ENCODE measurements at places on chromosomes 7 and 10. TPM values are rescaled to one million over a fixed set of nuclear protein-coding genes. Genes with fewer than 3 reads are reported as not detected.
A peak's percentile ranks its signal among the peaks of the same experiment; 100 is the strongest.

GRCh38 chr10:44982114-44982460, 3.5 kb upstream of the DEPP1 start:
- DNase-seq: no peak

GRCh38 chr10:33277135-33277536, 57.3 kb downstream of the NRP1 start:
- no peak for DNase-seq

- no peak for DNase-seq
Measured at GRCh38 chr7:115572111-115572510, 458.5 kb downstream of the TFEC start.

- peak; percentile 55 for DNase-seq
Measured at GRCh38 chr10:6721480-6721879, 141.4 kb upstream of the PRKCQ start.

DNA sequence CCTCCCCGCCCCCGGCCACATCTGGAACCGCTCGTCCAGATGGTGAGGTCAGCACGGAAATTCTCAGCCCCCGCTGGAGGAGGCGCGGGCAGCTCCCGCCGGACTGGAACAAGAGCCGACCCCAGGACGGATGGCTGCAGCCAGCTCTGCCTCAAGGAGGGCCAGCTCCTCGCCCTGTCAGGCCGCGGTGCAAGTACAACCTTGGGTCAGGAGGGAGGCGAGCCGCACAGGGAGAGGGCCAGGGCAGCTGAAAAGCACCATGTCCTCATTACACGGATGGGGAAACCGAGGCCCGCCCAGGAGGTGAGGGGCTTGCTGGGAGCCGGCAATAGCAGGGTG, 3.8 kb upstream of the GRIFIN start:
- no peak for DNase-seq

- no peak for DNase-seq
Measured at GRCh38 chr7:132764762-132765161, 188.5 kb upstream of the PLXNA4 start.

GRCh38 chr7:154910125-154910524, 92.8 kb downstream of the PAXIP1 start:
- DNase-seq: no peak

DNA sequence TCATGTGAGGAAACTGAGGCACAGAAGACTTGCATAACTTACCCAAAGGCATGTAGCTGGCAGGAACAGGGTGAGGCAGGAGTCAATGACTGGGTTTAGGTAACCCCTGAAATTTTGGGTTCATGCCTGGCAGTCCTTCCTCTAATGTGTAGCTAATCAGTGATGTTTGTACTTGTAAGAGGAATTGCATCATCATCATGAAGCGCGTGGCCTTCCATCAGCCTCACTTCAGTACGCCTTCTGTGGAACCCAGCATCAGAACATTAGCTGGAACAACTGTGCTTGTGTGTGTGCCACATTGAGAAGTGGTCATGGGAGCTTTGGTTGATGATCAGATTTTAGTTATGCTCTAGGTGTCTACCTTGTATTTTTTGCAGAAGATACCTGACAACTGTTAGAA, 18.2 kb upstream of the STMP1 start:
- DNase-seq: no peak

DNA sequence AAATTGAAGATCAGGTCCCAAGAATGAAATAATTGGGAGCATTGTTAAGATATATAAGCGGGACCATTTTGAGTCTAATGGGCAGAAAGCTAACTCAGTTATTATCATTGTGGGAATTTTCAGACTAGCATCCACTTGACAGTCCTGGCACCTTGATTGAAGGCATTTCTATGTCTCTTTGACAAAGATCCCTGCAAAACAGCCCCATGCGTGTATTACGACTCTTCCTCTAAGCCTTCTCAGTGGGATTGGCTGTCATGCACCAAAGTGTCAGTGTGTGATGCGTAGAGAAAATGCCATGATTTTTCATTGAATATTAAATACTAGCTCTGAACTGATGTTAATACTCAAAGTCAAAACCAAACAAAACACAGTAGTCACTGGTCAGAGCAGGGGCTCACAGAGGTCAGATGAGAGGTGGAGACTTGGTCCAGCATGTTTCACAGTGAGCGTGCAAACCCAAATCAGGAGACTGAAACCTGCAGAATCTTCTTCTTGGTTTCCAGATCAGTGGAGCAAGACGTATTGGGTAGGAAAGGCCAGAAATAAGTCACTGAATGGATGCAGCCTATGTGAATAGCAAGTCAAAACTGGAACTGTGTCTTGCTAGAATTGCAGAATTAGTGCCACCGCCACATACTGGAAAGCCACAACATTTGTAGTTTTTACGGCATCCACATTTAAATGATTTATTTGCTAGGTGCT, 303.6 kb upstream of the AKR1E2 start:
- no peak for DNase-seq

GRCh38 chr7:93226310-93226709, at the start of gene HEPACAM2:
TSS of gene HEPACAM2 (minus strand) at chr7:93226469.
- no peak for DNase-seq

DNA sequence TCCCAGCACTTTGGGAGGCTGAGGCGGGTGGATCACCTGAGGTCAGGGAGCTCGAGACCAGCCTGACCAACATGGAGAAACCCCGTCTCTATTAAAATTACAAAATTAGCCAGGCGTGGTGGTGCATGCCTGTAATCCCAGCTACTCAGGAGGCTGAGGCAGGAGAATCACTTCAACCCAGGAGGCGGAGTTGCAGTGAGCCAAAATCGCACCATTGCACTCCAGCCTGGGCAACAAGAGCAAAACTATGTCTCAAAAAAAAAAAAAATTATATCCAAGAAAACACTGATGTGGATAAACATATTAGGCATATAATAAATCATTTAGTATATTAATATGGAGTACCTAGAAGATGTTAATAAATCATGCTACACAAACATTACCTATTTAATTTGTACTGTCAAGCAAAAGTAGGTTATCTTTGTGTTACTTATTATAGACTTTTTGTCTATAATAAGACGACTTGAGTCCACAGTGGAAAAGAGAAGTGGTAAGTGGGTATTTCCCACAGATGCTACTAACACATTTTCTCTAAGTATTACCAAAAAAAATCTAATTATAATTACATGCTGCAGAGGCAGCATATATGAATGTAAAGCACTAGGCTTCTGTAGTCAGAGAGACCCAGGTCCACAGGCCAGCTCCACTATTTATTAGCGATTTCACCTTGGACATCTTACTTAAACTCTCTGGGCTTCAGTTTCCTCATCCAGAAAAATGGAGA, 34.5 kb downstream of the DNMBP start:
- DNase-seq: no peak

GRCh38 chr7:55075464-55076021, 56.7 kb downstream of the EGFR start:
- DNase-seq: no peak

SPDYE5 gene
- polyA plus RNA-seq: 0.06 TPM

PAX4 gene
- not detected for polyA plus RNA-seq

PTN gene
- 36.1 TPM for polyA plus RNA-seq

WEE2 gene
- polyA plus RNA-seq: not detected

CYP3A7 gene
- polyA plus RNA-seq: 0.06 TPM

SRPK2 gene
- polyA plus RNA-seq: 21.7 TPM

TAS2R5 gene
- 0.87 TPM for polyA plus RNA-seq

CRYGN gene
- polyA plus RNA-seq: 0.67 TPM

CWF19L1 gene
- polyA plus RNA-seq: 17.9 TPM

TSPAN33 gene
- 15.6 TPM for polyA plus RNA-seq
